ENCODE measurements at places on chromosomes 3 and 15.

DNA sequence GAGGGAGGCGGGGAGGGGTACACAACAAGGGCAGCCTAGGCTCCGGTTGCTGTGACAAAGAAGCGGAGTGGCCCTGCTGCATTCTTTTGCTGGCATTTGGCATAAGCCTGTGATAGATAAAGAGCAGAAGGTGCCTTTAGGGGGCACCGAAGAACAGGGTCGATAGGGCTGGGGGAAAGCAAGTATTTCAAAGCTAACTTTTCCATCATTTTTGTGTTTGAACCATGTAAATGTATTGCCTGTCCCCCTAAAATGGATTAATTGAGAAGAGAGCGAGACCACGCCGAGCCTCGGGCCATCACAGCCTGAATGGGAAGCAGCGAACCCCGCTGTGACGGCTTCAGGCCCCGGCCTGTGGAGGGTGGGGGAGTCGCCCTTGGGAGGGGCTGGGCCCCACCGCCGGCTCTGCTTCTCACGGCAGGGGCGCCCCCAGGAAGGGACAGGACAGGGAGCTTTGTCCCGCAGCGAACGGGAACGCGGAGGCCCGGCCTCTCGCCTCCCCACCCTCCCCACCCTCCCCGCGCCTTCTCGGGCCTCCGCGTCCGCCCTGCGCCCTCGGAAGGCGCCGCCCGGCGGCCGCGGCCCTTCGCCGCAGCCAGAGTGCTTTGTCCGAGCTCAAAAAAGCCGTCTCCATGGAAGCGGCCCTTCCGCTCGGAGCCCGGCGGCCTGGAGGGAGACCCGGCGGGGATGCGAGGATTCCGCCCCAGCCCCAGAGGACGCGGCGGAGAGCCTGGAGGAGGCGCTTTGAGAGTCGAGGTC is 32.4 kb upstream of the ALDH1L1 start:
- DNase-seq: no peak

GRCh38 chr15:60057554-60057953 is 53.4 kb downstream of the FOXB1 start:
- DNase-seq: no peak

- no peak for DNase-seq
Measured at GRCh38 chr15:99473981-99474906, 91.5 kb upstream of the MEF2A start.

DNA sequence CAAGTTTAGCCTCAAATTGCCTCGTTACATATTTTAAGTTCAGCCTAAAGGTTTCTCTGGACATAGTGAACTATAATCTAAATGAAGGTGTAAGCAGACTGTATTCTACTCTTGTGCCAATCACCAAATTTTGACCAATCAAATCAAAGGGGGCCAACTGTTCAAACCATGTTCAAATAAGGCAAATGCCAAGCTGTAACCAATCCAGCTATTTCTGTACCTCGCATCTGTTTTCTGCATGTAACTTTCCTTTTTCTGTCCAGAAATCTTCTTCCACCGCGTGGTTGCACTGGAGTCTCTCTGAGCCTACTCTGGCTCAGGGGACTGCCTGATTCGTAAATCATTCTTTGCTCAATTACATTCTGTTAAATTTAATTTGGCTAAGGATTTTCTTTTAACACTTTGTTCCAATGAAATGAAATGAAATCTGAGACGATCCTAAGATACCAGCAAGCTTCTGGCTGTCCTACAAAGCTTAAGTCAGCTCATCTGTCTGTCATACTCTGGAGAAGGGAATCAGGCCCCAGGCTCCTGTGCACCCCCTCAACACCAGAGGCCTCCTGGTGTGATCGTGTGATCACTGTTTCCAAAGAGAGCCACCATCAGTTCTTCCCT is 53.2 kb upstream of the ZNF148 start:
- DNase-seq: no peak

GRCh38 chr15:70579766-70580165 is 183.6 kb downstream of the UACA start:
- DNase-seq: no peak

DNA sequence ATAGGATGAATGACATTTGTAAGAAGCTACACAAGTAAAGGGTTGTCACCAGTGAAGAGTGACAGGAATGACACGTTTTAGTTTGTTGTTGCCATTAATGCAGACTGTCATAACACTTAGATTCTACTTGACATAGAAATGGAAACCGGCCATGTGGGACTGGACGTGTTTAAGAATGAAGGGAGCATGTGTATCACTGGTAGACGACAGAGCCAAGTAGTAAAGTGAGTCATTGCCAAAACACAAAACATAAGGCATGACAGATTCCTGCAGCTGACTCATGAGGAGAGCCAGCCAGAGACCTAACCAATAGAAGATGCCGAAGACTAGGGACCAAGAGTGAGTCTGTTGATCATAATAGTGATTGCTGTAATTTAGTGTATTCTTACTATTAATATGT is 106.2 kb upstream of the PLAAT1 start:
- DNase-seq: no peak

DNA sequence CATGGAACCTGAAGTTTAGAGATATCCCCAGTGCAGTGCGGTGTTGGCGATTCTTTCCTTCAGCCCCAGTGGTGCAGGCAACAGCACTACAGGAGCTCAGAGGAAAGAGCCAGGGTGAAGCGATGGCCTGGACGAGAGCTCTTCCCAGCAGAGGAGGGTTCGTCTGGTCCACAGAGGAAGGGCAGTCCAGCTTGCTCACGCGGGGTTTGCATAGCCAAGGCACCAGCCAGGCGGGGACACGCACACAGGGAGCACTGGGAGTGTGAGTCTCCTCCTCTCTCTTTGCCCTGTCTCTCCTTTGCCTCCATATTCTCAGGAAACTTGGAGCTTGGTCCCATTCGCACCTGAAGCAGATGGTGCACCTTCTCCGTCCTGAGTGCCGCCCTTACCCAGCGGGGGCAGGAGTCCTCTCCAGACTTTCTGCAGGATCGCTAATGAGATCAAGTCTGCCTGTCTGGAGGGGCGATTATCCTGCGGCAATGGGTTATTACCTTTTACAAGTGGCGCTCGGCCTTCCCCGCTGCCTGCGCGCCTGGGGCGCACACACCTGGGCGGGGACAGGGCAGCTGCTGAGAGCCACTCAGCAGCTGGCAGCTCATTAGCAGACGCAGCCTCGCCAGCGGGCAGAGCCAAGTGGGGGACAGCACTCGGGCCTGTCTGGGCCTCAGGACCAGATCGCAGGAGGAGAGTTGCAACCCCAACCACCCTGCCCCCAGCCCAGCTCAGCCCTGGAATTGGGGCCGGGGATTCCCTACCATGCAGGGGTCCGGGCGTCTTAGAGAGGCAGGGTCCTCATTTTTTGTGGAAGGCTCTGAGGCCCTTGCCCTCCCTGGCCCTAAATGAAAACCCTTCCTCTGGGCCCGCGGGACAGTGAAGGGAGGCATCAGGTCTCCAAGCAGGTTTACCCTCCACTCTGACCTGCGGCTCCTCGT is 119.0 kb upstream of the MEF2A start:
- DNase-seq: no peak

DNA sequence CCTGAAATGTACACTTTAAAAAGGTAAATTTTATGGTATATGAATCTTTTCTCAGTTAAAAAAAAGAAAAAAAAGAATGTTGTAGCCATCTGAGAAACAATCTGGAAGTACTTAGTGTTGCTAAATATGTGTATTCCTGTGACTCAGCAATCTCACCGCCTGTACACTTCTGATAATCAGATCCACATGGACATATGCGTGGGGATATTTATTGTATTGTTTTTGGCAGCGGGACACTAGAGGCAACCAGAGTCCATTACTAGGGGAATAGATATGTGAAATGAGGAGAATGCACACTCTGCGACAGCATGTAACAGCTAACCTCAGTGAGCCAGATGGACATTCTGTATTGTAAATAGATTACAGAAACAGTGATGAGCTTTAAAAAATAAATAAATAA is 65.4 kb downstream of the AQP9 start:
- no peak for DNase-seq

DNA sequence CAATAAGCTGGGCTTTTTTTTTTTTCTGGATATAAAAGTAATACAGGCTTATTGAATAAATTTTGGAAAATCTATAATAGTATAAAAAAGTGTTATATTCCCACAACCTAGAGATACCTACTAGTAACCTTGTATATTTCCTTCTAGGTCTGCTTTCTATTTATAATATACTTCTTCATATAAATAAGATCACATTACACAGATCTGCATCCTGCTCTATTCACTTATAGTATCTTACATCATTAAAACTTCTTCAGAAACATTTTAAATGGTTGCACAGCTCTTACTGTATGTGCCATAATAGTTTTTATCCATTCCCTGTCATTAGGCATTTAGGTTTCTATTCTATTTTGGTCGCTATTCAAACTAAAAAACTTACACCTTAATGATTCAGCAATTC is 87.0 kb upstream of the TTBK2 start:
- no peak for DNase-seq

DNA sequence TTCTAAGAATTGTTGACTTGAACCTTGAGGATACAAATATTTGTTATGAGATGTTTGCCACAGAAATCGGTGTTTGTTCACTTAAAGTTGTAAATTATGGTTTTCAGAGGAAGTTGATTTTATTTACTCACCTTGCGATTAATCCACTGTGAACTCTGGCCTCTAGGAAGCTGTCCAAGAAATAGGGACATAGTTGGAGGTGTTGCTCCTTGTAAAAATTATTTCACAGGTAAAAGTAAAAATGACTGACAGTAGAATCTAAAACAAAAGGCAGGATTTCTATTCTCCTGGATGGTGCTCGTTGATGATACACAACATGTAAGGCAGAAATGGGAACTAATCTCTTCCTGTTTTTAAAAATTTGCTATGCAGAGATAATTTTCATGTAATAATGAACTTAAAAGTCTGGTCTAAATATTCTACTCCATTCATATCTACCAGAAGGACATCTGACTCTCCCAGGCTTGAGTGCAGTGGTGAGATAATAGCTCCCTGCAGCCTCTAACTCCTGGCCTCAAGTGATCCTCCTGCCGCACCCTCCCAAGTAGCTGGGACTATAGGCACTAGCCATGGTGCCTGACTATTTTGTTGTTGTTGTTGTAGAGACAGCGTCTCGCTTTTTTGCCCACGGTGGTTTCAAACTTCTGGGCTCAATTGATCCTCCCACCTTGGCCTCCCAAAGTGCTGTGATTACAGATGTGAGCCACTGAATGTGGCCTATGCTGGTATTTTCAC is 17.1 kb upstream of the LZTFL1 start:
- DNase-seq: no peak

DNA sequence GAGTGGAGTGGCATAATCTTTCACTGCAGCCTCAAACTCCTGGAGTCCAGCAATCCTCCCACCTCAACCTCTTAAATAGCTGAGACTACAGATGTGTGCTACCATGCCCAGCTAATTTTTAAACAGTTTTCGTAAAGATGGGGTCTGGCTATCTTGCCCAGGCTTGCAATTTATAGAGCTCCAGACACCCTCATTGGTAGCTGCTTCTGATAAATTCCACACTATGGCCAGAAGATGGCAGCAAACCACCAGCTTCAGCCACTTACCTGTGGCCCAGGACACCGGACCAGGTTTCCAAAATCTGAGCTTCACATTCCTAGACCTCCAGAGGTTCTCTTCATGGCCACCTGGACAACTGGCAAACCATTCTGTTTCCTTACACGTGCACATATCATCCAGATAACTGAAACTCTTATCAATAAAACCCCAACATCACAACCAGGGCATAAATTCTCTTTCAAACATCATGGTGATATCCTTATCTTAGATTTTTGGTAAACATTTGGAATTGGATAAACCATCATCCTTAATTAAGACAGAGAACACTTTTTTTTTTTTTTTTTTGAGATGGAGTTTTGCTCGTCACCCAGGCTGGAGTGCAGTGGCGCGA is 28.9 kb downstream of the FBXW12 start:
- DNase-seq: peak; percentile 42

DNA sequence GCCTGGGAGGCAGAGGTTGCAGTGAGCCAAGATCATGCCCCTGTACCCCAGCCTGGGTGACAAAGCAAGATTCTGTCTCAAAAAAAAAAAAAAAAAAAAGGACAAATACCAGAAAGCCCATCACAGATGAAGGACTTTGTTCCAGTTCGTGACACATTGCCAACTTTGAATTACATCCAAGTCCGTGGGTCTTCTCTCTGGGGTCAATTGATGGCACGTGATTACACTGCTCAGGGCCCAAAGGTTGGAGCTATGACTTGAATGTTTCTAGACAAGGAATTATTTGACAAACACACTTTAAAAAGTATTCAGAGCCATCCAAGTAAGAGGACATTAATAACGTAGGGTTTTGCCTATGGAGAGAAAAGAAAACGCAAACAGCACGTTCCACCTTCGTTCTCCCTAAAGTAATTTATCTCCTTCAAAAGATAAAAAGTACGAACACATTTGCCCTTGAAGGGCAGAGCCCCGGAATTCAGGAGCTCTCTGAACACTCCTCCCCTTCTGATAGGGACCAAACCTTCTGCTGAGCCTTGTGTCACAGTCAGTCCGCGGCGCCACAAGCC is 31.3 kb upstream of the ST3GAL6 start:
- no peak for DNase-seq

- no peak for DNase-seq
Measured at GRCh38 chr15:65979316-65979715, 110.0 kb downstream of the RAB11A start.

DNA sequence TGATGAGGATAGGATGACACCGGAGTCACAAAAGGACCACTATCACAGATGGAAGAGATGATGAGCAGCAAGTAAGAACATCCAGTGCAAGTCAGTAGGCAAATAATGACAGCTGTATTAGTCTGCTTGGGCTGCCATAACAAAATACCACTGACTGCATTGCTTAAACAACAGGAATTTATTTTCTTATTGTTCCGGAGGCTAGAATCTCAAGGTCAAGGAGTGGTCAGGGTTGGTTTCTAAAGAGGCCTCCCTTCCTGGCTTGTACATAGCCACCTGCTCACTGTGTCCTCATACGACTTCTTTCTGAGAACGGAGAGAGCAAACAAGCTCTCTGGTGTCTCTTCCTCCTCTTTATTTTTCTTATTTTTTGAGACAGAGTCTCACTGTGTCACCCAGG is 380.7 kb downstream of the PLOD2 start:
- no peak for DNase-seq

- DNase-seq: no peak
Measured at GRCh38 chr3:13371100-13372075, 48.7 kb downstream of the NUP210 start.

DNA sequence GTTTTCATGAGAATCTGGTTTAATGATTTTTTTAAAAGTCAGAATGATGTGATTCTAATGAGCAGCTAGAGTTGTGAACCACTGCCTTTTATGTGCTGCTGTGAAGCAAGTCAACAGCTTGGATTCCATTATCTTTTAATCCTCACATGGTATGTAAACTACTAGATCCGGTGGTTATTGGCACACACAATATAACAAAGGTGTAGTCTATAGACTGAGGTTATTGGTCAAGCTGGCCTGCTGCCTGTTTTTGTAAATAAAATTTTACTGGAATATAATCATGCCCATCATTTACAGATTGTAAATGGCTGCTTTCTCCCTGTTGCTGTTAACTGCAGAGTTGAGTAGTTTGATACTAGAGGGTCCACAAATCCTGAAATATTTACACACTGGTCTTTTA is 103.1 kb downstream of the OTOL1 start:
- no peak for DNase-seq

GRCh38 chr15:78092261-78093041 is at the start of gene SH2D7:
TSS of gene SH2D7 (plus strand) at chr15:78092561. CDS start at chr15:78092585, 24 bp downstream.
- DNase-seq: no peak

GRCh38 chr3:178480274-178480673 is 56.0 kb upstream of the KCNMB2 start:
- no peak for DNase-seq

GRCh38 chr3:97550408-97550807 is 214.2 kb upstream of the ARL6 start:
- DNase-seq: no peak

GRCh38 chr3:128515967-128516366 is 23.0 kb upstream of the GATA2 start:
- DNase-seq: no peak

GRCh38 chr15:85837011-85837433 is 42.3 kb upstream of the KLHL25 start:
- DNase-seq: no peak
